ENCODE measurements at places on chromosomes 6 and 20.
A peak's percentile ranks its signal among the peaks of the same experiment; 100 is the strongest.

GRCh38 chr6:19175023-19175422 lies 662.1 kb upstream of the ID4 start:
- DNase-seq = no peak

GRCh38 chr20:47784599-47785310 lies 526 bp downstream of the SULF2 start:
- DNase-seq = no peak

- DNase-seq = no peak
These were observed 24.3 kb downstream of the ARHGAP40 start for GRCh38 chr20:38625896-38626295.

DNA sequence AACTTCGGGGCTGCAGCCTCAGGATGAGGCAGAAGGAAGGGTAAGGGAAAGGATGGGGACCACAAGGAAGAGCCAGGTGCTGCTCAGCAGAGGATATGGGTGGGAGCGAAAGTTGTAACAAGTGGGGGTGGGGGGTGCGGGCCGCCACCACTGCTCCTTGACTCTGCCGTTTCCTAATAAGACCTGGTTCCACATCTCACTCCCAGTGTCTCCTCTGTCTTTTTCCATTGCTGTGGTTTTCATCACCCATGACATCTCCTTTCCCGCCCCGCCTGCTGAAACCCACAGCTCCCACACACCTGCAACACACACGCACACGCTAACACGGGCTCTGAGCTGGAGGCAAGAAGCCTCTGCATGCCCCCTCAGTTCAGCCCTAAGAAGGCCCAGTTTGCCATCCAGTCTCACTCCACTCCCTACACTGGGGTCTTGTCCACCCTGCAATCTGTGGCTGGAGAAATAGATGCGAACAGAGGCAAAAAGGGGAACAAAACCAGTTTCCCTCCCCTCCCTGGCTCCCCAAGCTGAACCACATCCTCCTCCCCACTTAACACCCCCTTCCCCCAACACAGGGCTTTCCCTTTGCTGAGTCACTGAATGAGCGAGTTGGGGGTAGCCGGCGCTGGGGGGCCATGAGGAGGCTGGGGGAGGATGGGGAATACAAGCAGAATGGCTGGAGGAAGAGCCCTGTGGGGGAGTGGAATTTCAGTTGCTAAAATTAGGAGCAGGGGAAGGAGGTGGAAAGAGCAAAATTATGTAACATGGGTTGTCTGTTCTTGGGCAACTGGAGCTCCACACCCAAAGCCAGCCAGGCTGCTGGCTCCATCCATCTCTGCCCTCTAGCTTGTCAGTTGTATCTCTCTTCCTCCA lies 11.5 kb downstream of the NFKBIL1 start:
- DNase-seq = peak; percentile 69

DNA sequence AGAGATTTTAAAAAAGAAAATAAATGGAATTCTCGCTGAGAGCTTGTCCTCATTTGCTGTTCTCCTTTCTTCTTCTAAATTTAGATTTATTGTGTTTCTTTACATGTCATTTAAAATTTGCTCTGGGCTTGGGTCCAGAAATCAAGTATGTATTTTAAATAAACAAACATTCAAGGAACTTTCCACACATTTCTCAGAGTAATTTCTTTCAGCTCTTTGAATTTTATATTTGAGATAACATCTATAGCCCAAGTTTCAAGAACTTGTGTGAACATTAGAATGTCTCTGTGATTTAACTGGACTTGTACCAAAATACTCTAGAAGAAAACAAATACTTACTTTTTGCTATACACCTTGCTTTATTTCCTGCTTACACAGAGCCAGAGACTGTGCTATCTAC lies 192.3 kb downstream of the TMEM200A start:
- DNase-seq = no peak

GRCh38 chr20:23159256-23159946 lies 73.3 kb upstream of the CD93 start:
- DNase-seq = no peak

DNA sequence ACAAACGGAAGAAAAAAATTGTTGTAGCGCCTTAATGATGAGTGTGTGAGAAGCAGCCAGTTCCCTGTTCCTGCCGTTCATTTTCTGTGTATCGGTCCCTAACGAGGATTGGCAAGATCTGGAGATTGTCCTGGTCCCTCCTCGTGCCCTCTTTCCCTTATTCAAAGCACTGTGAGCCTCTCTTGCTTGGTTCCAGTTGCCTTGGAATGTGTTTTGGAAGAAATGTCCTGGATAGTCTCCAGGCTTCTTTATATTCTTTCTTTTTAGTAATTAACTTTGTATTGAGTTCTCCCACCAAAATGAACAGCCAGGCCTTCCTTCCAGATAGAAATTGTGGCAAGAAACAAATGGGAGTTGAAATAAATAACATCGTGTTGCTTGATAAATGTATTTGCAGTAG lies 348.3 kb downstream of the CDH26 start:
- no peak for DNase-seq

GRCh38 chr6:97068211-97068610 lies 143.7 kb downstream of the KLHL32 start:
- DNase-seq = no peak

DNA sequence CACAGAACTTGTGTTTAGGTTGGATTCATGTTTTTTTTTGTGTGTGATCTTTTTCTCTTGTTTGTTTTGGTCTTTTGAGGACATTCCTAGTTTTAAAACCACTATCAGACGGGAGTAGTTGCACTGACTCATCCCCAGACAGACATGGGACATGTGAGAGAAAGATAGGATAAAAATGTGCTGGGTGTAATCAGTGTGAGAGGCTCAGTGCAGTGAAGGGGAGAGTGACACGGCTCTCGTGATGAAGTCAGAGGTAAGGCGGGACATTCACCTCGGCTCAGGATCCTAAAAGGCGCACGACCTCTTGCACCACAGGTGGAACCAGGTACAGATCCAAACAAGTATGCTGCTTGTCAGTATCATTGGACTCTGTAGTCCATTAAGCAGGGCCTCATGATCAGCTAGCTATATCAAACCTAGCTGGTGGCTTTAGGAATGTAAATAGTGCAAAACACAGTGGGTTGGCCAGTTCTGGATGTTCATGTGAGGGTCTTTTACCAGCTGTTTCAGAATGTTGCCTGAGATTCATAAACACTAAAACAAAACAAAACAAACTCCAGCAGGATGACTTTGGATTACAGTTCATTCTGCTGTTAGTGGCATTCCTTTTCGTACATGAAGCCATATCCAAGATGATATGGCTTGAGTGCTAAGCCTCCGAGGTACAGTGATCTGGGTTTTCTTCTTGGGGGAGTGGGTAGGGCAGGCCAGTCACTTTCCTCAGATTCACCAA lies 18.0 kb downstream of the FOXO3 start:
- no peak for DNase-seq

DNA sequence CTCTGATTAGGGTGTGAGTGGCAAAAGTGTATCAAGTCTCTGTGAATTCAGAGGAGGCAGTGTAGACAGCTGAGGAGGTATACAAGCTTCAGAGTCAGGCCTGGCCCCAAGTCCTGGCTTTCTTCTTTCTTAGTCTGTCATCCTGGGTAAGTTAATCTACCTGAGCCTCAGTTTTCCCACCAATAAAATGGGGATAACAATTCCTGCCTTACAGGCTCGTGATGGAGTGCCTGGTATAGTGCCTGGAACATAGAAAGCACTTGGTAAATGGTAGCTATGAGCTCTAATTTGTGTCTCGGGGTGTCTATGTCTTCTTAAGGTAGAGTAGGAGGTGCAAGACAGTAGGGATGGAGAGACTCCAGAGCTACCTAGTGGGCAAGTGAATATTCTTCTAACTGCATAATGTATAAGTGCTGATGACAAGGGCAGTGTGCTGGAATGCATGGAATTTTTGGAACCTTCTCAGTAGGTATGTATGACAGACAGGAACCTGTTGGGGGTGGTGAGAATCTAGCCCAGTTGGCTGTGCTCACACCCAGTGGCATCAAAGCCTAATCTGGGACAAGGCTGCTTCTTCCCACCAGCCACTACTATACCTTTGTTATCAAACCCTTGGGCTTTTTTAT lies 4.0 kb upstream of the SCUBE3 start:
- no peak for DNase-seq

DNA sequence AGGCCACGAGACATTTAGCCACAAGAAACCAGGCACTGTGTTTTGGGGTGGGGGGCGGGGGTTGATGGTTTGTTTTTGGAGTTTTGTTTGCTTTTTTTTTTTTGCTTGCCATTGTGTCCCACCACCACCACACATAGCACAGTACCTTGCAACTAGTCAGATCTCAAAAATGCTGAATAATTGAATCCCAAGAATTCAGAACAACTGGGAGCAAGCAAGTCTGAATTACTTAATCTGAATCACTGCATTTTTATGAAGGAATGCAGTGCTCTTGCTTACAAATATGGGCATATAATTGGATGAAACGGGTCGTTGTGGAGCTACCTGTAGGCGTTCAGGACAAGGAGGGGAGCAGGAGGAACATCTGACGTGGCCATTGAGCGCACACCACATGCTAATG lies 151.5 kb upstream of the CDYL start:
- no peak for DNase-seq

DNA sequence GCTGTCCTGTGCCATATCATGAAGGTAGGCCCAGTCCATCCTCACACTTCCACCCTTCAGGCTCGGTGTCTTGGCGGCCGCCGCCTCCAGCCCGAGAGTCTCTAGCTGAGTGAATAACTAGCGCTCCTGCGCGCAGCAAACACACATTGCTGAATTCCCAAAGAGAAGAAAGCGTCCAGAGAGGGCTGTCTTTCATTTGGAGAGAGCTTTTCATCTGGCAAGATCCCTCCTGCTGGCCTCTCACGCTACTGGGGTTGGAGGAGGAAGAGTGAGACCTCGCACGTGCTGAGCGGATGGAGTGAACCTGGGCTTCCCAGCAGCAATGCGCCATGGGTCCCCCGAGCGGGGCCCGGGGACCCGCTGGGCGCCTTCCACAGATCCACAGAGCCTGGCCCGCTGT lies 73.2 kb downstream of the NCR2 start:
- DNase-seq = no peak

- DNase-seq = no peak
These were observed 90.8 kb upstream of the HDAC2 start for GRCh38 chr6:114061741-114062140.

- DNase-seq = peak; percentile 61
These were observed 2.0 kb downstream of the FYN start for GRCh38 chr6:111871207-111871606.

- no peak for DNase-seq
These were observed 100.7 kb downstream of the ATP9A start for GRCh38 chr20:51667491-51667890.

- DNase-seq = no peak
These were observed 30.5 kb downstream of the FBXO9 start for GRCh38 chr6:53095716-53096115.

DNA sequence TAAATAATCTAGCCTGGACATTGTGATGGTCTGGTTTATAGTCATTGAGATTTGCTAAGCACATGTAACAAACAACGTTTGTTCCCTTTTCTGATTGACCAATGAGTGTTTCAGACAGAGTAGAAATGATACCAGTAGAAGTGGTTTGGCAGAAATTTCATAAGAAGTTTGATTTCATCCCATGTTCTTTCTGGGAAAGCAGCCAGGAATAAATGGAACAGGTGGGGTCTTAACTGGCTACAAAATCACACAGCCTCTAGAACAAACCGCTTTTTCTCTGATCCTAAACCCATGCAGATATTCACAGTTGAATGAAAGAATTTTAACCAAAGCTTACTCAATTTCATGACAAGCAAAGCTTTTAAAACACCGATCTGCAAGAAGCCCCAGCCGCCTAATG lies 227.5 kb downstream of the UST start:
- DNase-seq = no peak

- DNase-seq = no peak
These were observed 8.6 kb downstream of the DACT2 start for GRCh38 chr6:168310945-168311344.

GRCh38 chr6:43825187-43826115 lies 55.4 kb downstream of the VEGFA start:
- no peak for DNase-seq

DNA sequence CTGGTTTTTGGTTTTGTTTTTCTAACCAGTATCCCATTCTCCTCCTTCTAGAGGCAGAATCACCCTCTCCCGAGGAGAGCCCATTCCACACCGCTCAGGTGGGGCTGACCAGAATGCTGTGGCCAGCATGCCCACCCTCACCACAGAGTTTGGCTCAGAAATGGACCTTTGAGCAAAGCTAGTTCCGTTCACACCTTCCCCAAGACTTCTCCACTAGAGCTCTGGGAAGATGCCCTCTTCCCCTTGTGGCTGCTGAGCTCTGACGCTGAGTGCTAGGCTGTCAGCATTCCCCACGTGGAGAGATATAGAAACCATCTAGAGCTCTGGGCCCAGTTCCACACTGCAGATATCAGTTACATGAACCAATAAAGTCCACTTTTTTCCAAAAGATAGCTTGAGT lies 7.9 kb downstream of the GPLD1 start:
- no peak for DNase-seq

DNA sequence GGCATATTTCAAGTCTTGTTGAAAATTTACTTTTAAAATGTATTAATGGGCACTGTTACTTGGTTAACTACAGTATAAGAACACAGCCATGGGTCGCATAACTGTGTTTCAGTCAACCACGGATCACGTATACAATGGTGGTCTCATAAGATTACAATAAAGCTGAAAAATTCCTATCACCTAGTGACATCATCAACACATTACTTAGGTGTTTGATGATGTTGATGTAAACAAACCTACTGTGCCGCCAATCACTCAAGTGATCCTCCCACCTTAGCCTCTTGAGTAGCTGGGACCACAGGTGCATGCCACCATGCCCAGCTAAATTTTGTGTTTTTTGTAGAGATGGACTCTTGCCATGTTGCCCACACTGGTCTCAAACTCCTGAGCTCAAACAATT lies 16.7 kb upstream of the ETV7 start:
- no peak for DNase-seq

DNA sequence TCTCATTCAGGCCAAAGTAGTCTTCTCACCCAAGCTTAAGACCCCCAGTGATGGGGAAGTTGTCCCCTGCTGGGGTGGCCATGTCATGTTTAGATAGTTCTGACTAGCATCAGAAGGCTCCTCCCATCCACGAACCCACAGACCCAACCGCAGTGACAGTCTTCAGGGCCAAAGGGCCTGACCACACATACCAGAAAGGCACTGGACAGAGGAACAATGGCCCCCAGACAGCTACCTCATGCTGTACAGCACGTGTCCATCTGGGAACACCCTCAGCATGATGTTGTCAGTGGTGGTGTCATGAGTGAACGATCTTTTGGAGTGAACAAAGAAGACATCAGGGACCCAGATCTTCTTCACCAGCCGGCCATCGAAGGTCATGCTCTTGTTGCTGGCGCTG lies 46.3 kb downstream of the GABRR2 start:
- DNase-seq = no peak

- no peak for DNase-seq
These were observed 13.3 kb upstream of the KCNK15 start for GRCh38 chr20:44732327-44732726.

GRCh38 chr6:44538807-44539201 lies 151.3 kb downstream of the CDC5L start:
- DNase-seq = no peak

- DNase-seq = peak; percentile 16
These were observed 1.1 kb downstream of the BAG2 start for GRCh38 chr6:57173056-57173885.
